PC-3 (cell line): ENCODE measurements at places on chromosomes 12 and 14. TPM values are rescaled to one million over a fixed set of nuclear protein-coding genes. Genes with fewer than 3 reads are reported as not detected.

DNA sequence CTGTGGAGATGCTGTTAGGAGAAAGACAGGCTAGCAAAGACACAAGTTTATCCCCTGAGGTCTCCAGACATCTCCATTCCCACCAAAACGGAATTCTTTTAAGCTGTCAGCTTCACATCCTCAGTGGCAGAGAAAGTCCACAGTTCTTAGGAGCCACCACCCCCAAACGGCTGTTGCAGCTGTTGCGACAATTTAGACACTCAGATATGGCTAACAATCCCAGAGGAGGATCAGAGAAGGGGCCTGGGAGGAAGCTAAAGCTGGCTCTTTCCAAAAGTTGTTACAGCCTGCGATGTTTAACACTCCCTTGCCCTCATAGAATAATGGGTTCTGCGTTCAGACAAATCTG is 1.9 kb upstream of the ATP5MC2 start:
- DNase-seq = no peak

DNA sequence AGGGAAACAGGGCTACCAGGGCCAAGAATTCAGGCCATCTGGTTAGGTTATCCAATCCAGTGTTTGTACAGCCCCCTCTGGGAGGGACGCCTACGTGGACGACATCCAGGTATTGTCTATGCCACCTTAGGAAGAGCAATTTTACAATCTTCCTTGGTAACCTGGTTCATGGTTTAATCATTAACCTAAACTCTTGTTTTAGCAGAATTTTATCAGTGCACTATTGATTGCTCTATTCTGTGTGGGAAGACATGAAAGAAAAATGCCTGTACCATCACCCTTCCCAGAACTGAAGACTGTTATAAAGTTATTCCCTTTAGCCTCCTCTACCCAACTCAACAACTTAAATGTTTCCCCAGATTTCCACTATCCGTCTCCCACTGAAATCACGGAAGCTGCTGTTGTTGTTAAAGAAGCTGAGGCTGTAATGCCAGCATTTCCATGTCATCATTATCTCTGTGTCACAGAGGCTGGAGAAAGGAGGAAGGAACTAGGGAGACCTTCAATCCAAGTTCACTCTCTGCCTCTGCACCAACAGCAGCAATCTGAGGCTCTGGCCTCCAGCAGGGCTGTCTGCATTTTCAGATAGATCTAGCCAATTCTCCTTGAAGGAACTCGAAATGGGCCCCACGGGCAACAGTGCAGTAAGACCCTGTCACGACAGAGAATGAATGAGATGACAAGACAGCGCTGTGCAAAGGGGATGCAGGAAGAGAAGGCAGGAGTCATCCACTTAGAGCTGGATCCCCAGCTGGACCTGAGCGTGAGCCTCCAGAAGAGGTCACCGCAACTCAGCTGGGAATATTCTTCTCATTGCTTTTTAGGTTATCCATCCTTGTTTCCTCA is 183.4 kb upstream of the GZMB start:
- no peak for DNase-seq

DNA sequence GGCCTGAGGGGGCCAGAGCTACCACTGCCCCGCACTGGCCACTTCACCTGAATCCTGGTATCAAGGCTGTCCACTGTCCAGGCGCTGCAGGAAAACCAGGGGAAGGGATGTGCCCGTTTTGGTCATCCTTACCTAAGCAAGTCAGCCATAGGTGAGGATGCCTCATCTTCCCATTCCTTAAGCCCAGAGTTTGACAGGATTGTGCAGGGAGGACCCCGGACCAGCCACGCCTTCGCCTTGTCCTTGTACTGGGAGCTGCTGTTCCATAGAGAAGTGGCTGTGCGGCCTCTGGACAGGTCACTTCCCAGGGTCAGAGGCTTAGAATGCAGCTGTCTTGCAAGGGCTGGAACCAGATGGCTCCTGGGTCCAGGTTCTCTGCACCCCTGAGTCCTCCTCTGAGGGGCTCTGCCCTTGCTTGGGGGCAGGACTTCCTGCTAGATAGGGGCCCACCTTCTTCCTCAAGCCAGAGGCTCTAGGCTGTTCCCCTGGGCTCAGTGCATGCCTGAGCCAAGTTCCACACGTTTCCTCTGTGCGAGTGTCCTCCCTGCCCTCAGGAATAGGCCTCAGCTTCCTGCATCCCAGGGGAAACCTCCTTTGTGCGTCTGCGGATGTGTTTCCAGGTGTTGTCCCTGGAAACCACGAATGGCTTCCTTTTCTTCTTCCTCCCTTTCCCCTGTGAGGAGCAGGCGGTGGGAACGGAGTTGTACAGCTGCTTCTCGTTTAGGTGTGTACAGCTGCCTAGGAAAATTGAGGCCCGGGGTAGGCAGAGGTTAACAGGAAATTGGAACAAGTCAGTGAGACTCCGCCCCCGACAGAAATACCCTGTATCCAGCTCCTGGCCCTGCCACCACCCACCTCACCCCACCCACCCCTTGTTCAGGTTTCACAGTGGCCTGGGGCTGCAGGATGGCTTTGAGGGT is 54.3 kb upstream of the RIN3 start:
- no peak for DNase-seq

GRCh38 chr14:35747379-35747778 is 61.7 kb downstream of the RALGAPA1 start:
- DNase-seq = peak; percentile 45

Gene VRTN
- not detected in 2 replicates for total RNA-seq

- no peak for DNase-seq
Observed at GRCh38 chr12:66017736-66018135, 112.8 kb downstream of the LLPH start.

DNA sequence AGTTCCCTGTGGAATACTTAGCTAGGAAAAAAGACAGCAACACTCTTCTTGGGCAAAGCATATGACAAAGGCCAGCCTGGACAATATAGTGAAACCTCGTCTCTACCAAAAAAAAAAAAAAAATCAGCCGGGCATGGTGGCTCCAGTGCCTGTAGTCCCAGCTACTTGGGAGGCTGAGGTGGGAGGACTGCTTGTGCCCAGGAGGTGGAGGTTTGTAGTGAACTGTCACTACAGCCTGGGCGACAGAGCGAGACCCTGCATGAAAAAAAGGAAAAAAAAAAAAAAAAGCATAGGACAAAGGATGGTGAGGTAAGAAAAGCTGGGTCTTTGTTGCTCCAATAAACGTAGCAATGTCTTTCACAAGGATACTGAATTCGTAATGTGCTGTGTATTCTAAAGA is 1.1 kb downstream of the TXNDC16 start:
- DNase-seq = no peak

DNA sequence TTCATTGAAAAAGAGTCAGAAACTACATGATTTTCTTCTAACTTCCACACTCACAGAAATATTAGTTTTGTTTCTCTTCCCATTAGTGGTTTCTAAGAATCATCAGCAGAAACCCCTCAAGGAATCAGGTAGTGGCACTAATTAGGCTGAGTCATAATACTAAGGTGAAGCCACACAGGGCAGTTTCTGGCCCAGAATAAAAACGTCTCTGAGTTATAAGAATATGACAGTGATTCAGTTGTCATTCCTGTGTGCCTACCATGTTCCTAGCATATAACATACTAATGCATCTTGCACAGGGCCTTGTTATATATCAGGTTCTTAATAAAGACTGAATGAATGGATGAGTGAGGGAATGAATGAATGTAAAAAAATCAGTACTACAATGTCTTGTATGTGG is 206.0 kb upstream of the PLEKHG7 start:
- no peak for DNase-seq

GRCh38 chr14:56857216-56857615 is 46.9 kb upstream of the OTX2 start:
- no peak for DNase-seq

Gene MYF6
- not detected in 2 replicates for total RNA-seq

- DNase-seq = peak; percentile 56
Observed at GRCh38 chr12:115998794-115999478, 278.6 kb downstream of the MED13L start.

DNA sequence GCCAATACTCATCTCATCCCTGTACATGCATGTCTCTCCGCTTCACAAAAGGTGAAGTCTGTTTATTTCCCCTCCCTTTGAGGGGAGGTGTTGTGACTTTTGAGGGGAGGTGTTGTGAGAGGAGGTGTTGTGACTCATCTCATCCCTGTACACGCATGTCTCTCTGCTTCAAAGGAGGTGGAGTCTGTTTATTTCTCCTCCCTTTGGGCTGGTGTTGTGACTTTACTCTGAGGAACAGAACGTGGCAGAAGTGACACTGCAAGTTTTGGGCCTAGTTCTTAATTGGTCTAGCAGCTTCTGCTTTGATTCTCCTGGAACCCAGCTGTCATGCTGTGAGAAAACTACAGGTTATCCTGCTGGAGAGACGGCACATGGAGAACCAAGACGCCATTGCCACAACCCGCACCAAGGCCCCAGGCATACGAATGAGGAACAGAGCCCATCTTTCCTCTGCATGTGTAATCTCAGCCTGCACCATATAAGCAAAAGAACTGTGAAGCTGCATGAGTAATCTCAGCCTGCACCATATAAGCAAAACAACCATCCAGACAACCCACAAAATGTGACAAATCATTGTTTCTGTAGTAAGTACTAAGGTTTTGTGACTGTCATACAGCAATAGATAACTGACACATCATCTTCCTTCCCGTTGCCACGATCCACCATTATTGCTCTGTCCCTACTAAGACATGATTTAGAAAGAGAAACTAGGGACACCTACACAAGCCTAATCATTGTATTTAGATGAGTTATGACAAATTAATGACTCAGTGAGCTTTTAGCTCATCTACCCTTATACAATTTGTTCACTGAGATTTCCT is 30.0 kb downstream of the GALNT4 start:
- no peak for DNase-seq

- no peak for DNase-seq
Observed at GRCh38 chr14:47511829-47512228, 163.6 kb downstream of the MDGA2 start.

Gene BCL2L2
- 32.4 and 33.5 TPM in 2 replicates for total RNA-seq

- DNase-seq = no peak
Observed at GRCh38 chr14:68728342-68729106, 64.3 kb downstream of the ZFP36L1 start.

Gene CCDC196
- total RNA-seq = not detected in 2 replicates

GRCh38 chr12:80472911-80473500 is 29.0 kb downstream of the PTPRQ start:
- peak; percentile 67 for DNase-seq

- no peak for DNase-seq
Observed at GRCh38 chr14:92258934-92259333, 64.0 kb upstream of the SLC24A4 start.

- no peak for DNase-seq
Observed at GRCh38 chr14:54778618-54779345, 123.8 kb downstream of the GCH1 start.

DNA sequence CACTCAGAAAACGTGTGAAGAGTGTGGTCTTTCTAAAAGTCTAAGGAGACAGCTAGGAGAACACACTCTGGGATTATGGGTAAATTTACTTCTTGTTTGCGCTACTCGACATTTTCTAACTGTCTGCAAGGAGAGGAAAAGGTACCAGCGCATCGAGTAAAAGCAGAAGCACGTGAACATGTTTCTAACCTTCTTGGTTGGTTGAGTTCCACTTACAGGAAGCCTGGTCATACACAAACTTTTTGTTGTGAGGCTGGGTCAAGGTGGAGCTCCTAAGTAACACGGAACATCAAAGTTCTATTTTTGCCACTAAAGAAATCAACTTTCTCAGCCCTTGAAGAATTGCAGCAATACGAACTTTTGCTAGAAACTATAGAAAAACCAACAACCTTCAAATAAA is 20.0 kb downstream of the ANKLE2 start:
- no peak for DNase-seq

DNA sequence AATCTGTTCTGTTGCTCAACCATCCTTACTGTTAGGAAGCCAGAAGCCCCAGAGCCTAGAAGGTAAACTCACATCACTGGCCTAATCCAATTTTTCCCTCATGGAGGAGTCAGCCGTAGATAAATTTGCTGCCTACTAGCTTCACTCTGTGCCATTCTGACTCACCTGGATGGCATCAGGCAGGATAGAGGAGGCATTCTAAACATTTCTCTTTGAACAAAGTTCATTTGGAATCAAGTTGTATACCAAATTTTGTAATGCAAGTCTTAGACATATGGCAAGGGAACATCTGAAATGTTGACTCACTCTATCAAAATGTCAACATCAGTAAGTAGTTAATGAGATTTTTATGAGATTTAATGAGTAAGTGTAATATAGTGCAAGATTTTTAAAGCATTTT is 13.6 kb upstream of the TBC1D30 start:
- peak; percentile 93 for DNase-seq

- DNase-seq = no peak
Observed at GRCh38 chr12:109641422-109641821, 67.8 kb downstream of the MVK start.

DNA sequence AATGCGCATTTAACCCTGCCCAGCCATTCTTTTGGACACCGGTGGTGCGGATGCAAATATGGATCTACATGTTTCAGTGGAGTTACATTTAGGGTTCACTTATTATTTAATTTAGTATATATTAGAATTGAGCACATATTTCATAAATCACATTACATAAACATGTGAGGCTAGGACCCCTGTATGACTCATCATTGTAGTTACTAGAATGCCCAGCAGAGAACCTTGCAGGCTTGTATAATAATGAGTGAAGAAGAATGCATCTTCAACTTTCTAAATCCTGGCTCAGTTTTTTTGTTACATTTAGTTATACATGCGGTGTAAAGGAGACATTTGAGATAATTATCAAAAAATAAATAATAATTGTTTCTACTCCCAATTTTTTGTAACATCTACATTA is 369.0 kb downstream of the ATP23 start:
- peak; percentile 72 for DNase-seq
